ENCODE measurements at places on chromosomes 13 and 19. TPM values are rescaled to one million over a fixed set of nuclear protein-coding genes. Genes with fewer than 3 reads are reported as not detected.

DNA sequence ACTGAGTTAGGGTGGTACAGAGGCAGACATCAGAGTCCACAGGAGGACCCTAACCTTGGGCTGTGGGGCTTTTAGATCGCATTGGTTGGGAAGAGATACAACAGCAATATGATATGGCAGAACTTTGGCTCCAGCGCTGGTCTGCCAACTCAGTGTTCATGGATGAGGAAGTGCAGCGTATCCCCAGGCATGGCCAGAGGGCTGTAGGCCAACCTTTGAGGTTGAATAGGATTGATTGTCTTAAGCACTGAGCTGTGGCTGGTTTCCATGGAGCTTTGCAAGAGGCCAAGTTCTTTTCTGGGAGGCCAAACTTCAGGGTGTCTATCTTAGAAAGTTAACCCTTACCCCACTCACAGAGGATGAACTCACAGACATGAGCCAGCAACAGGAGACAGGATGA lies 144.1 kb upstream of the TMTC4 start:
- no peak for DNase-seq

DNA sequence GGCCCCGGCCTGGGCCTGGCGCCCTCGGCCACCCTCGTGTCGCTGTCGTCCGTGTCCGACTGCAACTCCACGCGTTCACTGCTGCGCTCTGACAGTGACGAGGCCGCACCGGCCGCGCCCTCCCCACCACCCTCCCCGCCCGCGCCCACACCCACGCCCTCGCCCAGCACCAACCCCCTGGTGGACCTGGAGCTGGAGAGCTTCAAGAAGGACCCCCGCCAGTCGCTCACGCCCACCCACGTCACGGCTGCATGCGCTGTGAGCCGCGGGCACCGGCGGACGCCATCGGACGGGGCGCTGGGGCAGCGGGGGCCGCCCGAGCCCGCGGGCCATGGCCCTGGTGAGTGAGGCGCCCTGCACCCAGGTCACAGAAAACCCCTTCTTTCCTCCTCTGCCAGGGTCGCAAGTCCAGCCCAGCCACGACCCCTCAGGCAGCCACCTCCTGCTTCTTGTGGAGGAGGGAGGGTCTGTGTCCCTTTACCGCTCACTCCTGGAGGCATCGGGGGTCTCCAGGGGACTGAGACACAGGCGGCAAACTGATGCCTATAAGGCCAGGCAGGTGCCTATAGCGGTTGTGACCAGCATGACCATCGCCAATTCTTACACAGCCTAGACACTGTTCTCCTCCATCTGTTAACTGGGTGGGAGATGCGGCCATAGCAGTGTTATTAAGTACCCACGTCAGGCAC lies 4.2 kb downstream of the TTC9B start:
- DNase-seq, result no peak

DNA sequence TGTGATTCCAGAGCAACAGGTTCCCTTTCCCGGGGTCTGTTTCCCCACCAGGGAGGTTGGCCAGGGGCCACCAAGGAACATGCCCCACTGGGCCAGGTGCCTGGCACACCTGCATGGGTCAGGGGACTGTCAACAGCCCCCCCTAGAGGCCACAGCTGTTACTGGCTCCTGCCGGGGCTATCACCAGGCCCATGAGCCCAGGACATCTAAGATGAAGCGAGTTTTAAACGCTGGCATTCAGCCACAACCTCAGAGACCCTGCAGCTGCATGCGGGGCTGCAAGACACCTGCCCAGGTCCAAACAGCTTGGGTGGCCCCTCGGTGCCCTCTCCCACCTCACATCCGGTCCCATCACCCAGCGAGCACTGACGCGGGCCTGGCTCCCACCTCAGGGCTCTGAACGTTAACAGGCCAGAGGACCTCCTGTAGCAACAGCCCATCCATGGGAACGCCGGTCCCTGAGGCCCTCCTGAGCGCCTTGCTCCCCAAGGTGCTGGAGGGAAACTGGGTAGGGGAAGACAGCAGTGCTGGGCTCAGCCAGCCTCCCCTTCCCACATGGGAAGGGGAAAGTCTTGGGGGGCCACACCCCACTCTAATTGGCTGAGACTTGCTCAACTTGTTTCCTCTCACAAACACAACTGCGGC lies 12.0 kb downstream of the KHSRP start:
- DNase-seq, result no peak

- DNase-seq, result no peak
Measured at GRCh38 chr13:114049026-114049425, 75.2 kb upstream of the C13orf46 start.

NTF4 gene
- total RNA-seq, result 1.5 TPM

RNF225 gene
- total RNA-seq, result not detected
